ENCODE measurements at places on chromosomes 13 and 19.

DNA sequence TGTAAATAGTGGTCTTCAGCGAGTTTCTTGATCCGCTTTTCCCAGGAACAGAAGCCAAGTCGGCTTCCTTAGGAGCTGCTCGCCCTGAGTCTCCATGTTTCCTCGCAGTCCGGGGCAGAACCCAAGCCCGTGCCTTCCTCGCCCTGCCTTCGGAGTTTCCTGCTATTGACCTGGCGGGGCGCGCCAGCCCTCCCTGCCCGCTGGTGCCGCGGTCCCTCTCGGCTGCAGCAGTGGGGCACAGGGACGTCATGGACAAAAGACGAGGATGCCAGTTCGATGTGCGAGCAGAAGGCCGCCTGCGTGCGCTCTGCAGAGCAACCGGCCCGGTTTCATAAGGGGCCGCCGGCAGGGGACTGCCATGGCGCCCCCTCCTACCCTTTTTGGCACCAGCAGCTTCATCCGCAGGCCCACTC, 156.6 kb downstream of the TM9SF2 start:
- DNase-seq, result no peak

DNA sequence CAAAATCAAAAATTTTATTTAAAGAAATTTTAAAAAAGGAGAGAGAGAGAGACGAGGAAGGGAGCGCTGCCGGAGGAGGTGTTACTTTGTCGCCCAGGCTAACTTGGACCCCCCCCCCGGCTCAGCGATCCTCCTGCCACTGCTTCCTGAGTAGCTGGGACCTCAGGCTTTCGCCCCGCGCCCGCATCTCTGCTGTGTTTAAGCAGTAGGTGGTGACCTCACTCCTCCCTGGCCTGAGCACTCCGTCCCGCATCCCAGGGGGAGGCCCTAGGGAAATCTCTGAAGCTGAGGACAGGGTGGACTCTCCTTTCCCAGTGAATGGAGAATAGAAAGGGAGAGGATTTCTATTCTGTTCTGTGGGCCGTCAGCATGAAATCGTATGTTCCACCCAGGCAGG, 485 bp upstream of the ZNF845 start:
- DNase-seq, result no peak

GRCh38 chr13:95301183-95301967, at the start of gene ABCC4:
TSS of gene ABCC4 (minus strand) at chr13:95301451. CDS start at chr13:95301314, 137 bp downstream.
- peak; percentile 34 for DNase-seq

DNA sequence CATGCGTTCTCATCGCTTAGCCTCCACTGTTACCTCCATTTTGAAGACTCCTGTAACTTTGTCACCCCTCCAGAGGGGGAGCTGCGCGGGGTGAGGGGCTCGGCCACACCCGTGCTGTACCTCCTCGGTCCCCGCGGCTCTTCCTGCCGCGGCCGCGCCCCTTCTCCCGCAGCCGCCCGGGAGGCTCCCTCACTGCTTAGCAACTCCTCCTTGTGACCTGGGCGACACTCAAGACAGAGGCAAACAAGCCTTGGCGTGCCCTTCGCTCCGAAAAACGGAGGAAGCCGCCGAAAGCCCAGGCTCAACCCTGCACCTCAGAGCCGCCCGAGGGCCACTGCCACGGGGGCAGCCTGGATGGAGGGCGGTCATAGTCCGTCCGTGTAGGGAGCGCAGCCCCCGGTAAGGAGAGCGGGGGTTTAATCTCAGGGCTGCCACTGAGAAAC, 494.3 kb downstream of the FOXO1 start:
- DNase-seq, result no peak

GRCh38 chr19:48530066-48530720, 18.6 kb upstream of the LMTK3 start:
- no peak for DNase-seq

DNA sequence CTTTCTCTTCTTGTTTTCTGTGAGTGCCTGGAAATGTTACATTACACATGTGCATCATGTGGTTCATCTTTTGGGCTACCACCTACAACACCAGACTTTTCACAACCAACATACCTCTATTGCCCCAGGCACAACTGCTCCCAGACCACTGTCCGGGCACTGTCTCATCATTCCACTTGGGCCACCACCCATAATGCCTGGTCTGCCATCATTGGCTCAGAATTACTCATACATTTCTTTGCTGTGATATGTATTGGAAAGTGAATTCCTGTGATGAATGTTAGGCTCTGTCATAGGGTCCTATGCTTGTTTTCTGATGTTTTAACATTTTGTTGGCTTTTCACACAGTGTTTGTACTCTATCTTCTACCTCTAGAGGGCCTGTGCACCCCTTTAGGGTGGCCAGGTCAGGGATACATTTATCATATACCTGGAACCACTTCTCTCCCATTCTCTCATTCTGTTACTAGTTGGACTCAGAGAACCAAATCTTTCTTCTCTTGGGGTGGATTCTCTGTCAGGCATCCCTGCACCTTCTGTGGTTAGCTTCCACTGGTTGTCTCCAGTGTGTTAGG, 172.8 kb downstream of the NHLRC3 start:
- DNase-seq, result no peak

DNA sequence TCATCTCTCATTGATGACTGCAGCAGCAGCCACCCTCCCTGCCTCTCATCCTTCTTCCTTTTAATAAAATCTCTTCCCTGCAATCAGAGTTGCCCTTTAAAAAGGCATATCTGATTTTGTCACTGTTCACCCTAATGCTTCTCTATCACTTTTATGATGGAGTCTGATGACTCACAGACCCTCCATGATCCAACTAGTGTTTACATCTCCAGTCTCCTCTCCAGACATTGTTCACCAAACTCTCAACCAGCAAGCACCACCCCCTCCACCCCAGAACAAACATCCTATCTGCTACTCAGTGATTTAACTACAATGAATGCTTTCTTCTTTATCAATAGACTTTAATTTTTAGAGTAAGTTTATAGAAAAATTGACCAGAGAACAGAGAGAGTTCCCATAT, 59.5 kb downstream of the TNFSF11 start:
- no peak for DNase-seq

DNA sequence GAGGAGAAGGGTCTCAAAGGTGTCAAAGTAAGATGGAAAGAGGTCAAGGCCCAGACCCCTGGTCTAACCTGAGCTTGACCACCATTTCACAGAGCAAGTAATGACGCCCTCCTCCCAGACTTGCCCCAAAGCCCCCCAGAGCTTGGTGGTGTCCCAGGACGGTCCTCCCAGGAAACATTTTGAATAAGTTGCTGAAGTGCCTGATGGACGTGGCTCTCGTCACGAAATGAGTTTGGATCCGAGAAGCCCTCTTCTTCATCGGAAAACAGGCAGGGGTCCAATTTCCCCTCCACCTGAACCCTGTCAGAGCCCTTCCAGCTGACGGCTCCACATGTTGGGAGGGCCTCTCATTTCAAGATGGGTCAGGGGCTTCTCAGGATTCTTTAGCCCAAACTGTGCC, 54.5 kb upstream of the TPM4 start:
- DNase-seq, result no peak
